ENCODE measurements at places on chromosomes 7 and 10. TPM values are rescaled to one million over a fixed set of nuclear protein-coding genes. Genes with fewer than 3 reads are reported as not detected.

- H3K27ac ChIP-seq: no peak overlapping the region
- peak; percentile 34 for DNase-seq
- H3K27me3 ChIP-seq: no peaks in the 10 kb centered on the region
- H3K4me1 ChIP-seq: no peaks in the 10 kb centered on the region
- no peak overlapping the region for H3K4me3 ChIP-seq
Observed at GRCh38 chr7:64849250-64849923, 53.7 kb upstream of the ZNF273 start.

GRCh38 chr10:26368463-26368862 is 69.7 kb upstream of the APBB1IP start:
- DNase-seq: no peak
- peaks cover 16% of the 10 kb centered on the region for H3K27me3 ChIP-seq
- no peaks in the 10 kb centered on the region for H3K36me3 ChIP-seq
- no peaks in the 10 kb centered on the region for H3K4me1 ChIP-seq

The THSD7A gene
- 0.64 TPM for total RNA-seq

GRCh38 chr7:25118048-25118753 is 6.9 kb downstream of the CYCS start:
- no peak overlapping the region for H3K4me3 ChIP-seq
- H3K27ac ChIP-seq: no peak overlapping the region
- H3K27me3 ChIP-seq: no peaks in the 10 kb centered on the region
- DNase-seq: no peak
- no peaks in the 10 kb centered on the region for H3K4me1 ChIP-seq

- peaks cover 63% of the 10 kb centered on the region for H3K36me3 ChIP-seq
- DNase-seq: no peak
- H3K4me1 ChIP-seq: no peaks in the 10 kb centered on the region
- H3K4me3 ChIP-seq: no peak overlapping the region
Observed at GRCh38 chr10:133400624-133401424, 6.9 kb downstream of the MTG1 start.

DNA sequence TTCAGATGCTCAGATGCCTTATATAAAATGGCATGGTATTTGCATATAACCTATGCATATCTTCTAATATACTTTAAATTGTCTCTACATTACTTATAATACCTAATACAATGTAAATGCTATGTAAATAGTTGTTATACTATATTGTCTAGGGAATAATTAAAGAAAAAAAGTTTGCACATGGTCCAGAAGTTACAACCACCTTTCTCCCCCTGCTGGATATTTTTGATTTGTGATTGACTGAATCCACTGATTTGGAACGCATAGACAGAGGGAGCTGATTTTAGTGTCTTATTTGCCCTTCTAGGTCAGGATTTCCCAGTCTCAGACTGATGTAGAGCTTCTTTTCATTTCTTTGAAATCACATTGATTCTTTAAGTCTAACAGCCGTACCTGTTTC is 31.8 kb downstream of the MDFIC start:
- H3K27ac ChIP-seq: no peak overlapping the region
- no peaks in the 10 kb centered on the region for H3K27me3 ChIP-seq
- no peaks in the 10 kb centered on the region for H3K4me1 ChIP-seq
- no peak overlapping the region for H3K4me3 ChIP-seq
- no peak for DNase-seq
- no peaks in the 10 kb centered on the region for H3K36me3 ChIP-seq

DNA sequence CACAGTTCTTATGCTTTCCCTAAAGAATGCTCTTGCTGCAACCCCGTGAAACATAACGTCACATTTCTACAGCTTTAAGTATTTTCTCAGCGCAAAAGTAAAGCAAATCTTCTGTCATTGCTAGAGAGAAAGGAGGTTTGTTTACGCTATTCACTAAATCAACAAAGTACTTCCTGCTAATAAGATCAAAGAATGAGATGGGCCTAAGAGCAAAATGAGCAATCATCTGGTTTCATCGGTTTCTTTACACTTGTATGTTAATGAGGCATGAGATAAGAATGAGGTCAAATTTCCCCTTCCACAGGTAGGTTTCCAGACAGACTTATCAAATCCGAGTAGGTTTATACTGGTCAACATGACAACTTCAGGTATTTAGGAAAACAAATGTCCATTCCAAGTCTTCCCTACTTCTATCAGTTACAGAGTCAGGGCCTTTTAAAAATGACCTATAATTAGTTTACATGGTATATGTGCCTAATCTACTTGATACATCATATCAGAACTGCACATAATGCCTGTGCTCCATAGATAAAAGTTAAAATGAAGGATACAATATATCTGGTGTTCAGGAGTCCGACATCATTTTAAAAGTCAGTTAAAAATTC is 8.4 kb downstream of the USP6NL start:
- no peak for DNase-seq
- no peak overlapping the region for H3K4me3 ChIP-seq
- no peak overlapping the region for H3K27ac ChIP-seq
- no peaks in the 10 kb centered on the region for H3K27me3 ChIP-seq
